ENCODE measurements at places on chromosomes 4 and X.

DNA sequence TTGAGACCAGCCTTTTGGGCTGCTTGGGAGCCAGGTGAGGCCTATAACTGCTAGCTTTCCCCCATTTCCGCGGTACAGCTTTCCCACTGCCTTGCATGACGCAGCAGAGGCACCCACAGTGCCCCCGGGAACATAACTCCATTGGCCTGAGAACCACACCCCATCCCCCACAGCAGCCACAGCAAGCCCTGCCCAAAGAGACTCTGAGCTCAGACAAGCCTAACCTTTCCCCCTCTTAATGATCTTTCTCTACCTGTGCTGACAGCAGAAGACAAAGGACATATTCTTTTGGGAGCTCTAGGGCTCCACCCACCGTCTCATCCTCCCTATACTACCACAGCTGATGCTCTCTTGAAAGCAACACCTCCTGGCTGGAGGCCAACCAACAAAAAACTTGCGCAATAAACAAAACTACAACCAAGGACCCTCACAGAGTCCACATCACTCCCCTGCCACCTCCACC, 114.8 kb downstream of the FANCB start:
- no peak for DNase-seq

DNA sequence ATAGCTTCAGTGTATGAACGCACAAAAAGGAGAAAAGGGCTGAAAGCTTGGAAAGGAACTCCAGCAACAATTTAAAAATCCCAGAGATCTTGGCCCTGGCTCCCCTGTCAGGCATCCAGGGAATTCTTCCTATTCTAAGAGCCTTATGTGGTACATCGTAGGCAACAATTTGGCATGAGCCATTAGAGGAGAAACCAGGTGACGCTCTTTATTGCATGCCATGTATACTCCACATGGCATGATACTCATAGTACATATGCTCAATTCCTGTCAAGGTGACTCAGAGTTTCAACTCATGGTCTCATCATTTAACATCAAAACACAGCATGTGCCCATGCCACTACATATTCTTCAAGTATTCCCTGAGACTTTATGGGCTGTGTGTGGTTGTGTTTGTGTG, 191.3 kb downstream of the OR13H1 start:
- DNase-seq = no peak

GRCh38 chr4:6272863-6273660, 3.4 kb downstream of the WFS1 start:
- no peak for DNase-seq

- DNase-seq = no peak
These were observed 51.0 kb downstream of the SPIN2B start for GRCh38 chrX:57070185-57070984.

GRCh38 chr4:94722270-94722669, 35.5 kb upstream of the BMPR1B start:
- DNase-seq = no peak

- DNase-seq = no peak
These were observed 28.8 kb downstream of the UVSSA start for GRCh38 chr4:1375761-1376322.

DNA sequence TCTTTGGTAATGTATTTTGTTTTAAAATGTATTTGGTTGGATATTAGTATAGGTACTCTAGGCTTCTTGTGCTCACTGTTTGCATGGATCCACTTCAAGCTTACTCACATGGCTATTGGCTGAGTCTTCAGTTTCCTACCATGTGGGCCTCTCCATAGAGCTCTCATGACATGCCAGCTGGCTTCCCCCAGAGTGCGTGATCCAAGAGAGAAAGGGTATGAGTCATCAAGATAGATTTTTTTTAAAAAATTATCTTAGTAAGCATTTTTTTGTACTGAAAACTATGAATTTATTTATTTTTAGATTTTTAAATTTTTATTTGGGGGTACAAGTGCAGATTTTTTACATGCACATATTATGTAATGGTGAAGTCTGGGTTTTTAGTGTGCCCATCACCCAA, 219.1 kb upstream of the AMOT start:
- no peak for DNase-seq

- no peak for DNase-seq
These were observed 73.3 kb upstream of the LRPAP1 start for GRCh38 chr4:3605491-3605890.

DNA sequence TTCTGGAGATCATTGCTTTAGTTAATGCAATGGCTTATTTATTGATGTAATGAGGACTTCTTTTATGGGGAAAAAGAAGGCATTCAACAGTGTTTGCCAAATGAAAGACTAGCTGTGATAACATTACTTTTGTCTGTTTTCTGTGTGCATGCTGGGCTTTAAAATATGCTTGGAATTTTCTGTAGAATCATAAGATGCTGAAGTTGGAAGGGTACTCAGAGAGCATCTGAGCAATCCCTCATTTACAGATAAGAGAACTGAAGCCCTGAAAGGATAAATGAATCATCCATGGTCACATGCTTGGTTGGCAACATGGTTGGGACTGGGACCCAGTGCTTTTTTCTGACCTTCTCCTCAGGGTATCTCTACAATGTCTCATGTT, 31.4 kb upstream of the PITX2 start:
- DNase-seq = no peak

DNA sequence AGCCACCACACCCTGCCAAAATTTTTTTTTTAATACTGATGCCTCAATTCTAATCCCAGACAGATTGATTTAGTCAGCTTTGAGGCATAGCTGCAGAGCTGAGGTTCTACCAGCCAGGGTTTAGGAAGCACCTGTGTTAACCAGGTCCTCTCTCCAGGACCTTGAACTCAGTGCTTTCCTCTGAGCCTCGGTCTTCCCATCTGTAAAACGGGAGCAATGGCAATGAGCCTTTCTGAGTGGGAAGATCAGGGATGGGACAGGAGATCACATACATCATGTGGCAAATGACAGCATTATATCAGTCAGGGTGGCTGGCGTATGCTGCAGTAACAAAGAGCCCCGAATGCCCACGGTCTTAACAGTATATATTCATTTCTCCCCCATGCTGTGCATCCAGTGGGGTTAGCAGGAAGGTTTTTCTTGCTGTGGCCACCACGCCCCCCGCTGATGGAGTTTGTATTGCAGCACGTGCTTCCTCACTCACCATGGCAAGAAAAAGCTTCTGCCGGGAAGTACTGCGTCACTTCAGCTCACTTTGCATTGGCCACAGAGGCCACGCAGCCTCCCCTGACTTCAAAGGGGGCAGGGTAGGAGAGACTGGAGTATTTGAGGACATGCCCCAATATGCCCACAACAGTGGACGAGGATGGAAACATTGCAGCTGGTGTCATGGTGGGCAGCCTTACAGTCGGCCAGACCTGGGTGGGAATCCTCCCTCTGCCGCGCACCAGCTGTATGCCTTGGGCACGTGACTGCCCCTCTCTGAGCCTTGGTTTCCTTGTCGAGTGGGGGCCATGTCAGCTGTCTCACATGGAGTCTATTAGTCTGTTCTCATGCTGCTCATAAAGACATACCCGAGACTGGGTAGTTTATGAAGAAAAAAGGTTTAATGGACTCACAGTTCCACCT, 24.1 kb upstream of the MRFAP1 start:
- DNase-seq = no peak

DNA sequence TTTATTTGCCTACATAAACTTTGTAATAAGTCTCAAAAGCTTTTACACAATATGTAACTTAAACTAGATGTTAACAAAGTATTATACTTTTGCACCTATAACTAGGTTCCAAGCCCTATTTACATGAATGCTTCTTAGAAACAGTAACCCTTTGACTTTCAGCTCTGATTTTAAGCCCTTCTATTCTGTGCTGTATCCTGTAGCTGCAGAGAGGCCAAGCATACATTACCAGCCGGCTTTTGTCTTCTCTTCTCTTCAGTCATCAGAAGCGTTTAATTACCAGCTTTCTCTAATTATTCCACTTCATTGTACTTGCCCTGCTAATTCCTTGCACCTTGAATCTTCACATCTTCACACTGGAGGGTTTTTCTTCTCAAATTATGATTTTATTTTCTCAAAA, 403.1 kb downstream of the PDGFC start:
- no peak for DNase-seq

- DNase-seq = no peak
These were observed 33.1 kb upstream of the ANXA10 start for GRCh38 chr4:168059251-168059650.

All from ecto neural progenitor cell (in vitro differentiated cells).